ENCODE measurements at places on chromosomes 3 and 15.

GRCh38 chr3:85604641-85605040 lies 645.9 kb downstream of the CADM2 start:
- no peak for DNase-seq

- DNase-seq, result no peak
These were observed 106.8 kb downstream of the FOXB1 start for GRCh38 chr15:60110909-60111308.

GRCh38 chr3:34881026-34881425 lies 758.3 kb upstream of the ARPP21 start:
- no peak for DNase-seq

- DNase-seq, result no peak
These were observed 22.8 kb downstream of the STRIT1 start for GRCh38 chr3:155270485-155271342.

DNA sequence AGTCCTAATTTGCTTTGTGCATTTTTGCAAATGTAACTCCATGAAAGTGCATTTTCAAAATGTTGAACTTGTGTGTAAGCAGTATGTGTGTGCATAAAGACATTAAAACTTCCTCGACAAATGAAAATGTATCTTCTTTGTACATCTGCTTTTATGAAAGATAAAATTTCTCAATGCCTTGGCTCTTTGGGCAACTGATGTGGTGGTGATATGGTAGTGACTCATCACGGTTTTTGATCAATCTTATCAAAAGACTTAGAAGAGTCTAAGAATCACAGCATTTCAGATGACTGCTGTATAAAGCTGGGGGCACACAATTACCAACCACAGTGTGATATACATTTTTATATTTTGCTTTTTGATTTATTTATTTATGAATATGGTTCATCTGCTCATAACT lies 5.4 kb upstream of the MASP1 start:
- DNase-seq, result no peak

DNA sequence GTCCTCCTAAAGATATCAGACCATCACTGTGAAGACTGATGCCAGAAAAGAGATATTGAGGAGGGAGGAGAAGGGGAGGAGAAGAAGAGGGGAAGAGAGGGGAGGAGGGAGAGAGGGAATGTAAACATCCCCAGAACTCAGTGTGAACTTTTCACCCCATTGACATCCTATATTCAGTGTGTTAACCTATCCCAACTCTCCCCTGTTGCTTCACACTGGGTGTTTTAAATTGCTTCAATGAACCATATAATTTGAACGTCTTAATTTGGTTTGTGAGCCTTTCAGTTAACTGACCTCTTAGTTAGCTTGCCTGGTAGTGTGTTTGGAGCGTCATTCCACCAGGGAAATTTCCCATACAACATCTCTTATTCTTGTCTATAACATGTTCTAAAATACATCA lies 29.8 kb upstream of the PTPRG start:
- no peak for DNase-seq

- no peak for DNase-seq
These were observed 12.6 kb upstream of the FRMD5 start for GRCh38 chr15:44207643-44208042.

DNA sequence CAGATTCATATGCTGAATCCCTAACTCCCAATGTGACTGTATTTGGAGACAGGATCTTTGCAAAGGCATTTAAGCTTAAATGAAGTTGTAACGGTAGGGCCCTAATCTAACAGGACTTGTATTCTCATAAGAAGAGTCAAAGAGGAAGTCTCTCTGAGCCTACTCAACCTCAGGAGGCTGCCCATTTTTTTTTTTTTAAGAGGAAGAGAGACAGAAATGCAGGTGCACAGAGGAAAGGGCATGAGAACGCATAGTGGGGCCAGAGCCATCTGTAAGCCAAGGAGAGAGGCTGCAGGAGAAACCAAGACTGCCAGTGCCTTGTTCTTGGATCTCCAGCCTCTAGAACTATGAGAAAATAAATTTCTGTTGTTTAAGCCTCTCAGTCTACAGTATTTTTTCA lies 28.4 kb downstream of the ZNF860 start:
- DNase-seq, result no peak

GRCh38 chr15:51450001-51450400 lies 108.5 kb downstream of the GLDN start:
- no peak for DNase-seq

GRCh38 chr3:43872901-43873300 lies 182.2 kb downstream of the ABHD5 start:
- DNase-seq, result no peak

DNA sequence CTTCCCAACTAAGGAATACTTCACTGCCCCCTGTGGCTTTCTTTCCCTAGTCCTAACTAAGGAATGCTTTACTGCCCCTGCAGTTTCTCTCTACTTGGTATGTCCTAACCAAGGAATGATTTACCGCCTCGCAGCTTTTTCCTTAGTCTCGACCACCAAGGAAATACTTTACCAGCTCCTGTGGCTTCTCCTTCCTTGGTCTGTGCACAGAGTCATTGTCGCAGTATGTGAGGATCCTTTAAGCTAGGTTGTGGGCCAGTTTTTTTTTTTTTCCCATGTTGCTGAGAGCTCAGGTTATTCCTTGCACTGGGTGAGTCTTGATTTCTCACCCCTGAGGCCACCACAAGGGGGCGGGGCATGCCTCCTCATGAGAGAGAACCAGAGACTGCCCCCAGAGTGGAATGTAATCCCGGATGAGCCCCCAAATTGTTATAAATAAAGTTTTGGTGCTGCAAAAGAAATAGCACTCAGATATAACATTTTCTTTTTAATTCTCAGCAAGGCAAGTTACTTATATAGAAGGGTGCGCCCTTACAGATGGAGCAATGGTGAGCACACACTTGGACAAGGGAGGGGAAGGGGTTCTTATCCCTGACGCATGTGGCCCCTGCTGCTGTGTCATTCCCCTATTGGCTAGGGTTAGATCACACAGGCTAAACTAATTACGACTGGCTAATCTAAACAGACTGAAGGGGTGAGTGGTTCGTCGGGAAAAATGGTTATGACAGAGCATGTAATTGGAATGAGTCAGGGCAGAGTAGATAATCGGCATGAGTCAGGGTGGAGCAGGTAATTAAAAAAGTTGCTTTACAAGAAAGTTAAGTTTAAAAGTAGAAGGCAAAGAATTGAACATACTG lies 27.0 kb downstream of the NDUFB4 start:
- DNase-seq, result no peak

- DNase-seq, result no peak
These were observed 13.9 kb upstream of the XXYLT1 start for GRCh38 chr3:195284842-195285241.

DNA sequence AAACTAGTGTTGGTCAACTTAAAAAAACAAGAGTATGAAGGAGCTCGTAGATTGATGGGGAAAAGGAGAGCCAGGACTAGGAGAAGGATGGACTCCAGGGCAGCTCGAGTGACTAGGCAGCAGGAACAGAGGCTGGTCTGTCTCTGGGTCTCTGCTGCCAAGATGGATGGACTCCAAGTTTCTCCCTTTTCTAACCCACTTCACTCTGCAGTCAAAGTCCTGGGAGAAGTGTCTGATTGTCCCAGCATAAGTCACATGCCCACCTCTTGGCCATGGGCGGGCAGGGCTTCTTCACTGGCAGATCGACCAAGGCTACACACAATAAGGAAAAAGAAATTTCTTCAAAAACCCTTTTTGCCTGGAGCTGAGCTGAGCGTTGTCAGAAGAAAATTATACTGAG lies 9.2 kb upstream of the EPB42 start:
- no peak for DNase-seq

DNA sequence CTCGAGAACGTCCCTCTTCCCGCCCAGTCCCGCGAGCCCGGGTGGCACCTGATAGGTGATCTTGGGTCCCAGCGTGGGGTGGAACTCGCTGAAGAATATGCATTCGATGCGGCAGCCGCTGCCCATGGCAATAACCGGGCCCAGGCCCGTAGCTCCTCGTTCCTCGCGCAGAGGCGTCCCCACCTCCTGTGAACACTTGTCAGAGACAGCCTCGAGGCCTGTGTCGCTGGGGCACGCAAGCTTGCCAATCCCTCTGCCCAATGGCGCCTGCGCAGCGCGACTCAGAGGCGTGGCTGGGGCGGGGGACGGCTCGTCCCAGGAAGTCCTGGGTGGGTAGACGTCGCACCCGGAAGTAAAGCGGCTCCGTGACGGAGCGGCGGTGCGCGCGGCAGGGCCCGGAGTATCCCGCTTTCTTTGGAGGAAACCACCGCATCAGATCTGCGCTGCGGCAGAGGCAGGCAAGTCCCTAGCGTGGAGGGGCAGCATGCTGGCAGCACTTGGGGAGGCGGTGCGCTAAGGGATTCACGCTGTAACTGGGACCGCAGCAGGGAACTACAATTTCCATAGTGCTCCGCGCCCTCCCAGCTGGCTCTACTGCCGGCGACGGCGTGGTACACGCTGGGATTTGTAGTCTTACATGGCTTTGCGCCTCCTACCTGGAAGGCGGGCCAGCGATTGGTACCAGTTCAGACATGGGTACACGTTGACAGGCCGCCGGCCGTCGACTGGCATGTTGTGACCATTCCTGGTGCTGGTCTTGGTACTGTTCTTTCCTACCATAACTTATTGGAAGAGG lies at the start of the genes CYB561D2 and NPRL2:
TSS of gene CYB561D2 (plus strand) at position 336 of the 796 bp plus-strand sequence. CDS start 572 bp downstream, outside the sequence.
TSS of gene NPRL2 (minus strand) at position 249 of the 796 bp plus-strand sequence. CDS start at position 126, 123 bp downstream.
- peak; percentile 99 for DNase-seq

DNA sequence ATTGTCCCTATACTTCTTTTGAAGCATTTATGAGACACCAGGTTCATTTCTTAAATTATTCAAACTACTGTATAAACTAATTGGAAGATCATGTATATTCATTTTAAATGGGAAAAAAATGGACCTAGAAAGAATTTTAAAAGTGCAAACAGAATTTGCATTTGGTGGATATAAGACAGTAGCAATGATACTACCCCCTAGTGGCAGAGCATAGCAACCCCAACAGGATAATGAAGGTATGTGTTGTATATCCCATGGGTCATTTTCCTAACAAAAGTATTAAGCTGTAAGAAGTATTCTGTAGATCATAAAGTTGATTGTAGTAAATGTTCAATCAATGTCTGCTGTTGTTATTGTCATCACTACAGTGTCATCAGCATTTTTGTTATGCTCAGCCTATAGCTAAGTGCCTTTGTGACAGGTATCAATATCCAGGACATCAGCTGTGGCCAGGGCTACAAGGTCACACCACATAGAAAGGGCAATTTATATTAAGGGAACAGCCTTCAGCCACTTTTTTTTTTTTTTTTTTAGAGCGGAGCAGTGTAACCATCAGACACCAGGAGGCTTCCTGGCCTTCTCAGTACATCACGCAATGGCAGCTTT lies 175.8 kb downstream of the FOXB1 start:
- DNase-seq, result no peak

GRCh38 chr3:59386165-59386564 lies 336.3 kb upstream of the CFAP20DC start:
- DNase-seq, result no peak

GRCh38 chr3:13571831-13572750 lies 23.2 kb downstream of the FBLN2 start:
- no peak for DNase-seq

DNA sequence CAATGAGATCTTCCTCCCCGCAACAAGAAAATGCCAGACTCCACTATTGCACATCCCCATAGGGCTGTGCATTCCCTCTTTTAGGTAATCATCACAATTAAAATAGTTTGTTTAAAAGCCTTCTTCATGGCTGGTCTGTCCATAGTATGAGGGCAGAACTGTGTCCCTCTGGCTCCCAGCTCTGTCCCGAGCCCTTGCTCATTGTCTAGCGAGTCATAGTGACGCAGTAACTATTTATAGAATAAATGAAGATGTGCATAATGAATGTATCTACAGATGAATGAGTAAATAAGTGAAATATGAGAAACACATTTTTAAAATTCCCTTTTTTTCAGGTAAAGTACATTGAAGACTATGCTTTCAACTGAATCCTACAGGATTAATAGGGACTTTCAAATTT lies 128.4 kb upstream of the TMC3 start:
- no peak for DNase-seq

DNA sequence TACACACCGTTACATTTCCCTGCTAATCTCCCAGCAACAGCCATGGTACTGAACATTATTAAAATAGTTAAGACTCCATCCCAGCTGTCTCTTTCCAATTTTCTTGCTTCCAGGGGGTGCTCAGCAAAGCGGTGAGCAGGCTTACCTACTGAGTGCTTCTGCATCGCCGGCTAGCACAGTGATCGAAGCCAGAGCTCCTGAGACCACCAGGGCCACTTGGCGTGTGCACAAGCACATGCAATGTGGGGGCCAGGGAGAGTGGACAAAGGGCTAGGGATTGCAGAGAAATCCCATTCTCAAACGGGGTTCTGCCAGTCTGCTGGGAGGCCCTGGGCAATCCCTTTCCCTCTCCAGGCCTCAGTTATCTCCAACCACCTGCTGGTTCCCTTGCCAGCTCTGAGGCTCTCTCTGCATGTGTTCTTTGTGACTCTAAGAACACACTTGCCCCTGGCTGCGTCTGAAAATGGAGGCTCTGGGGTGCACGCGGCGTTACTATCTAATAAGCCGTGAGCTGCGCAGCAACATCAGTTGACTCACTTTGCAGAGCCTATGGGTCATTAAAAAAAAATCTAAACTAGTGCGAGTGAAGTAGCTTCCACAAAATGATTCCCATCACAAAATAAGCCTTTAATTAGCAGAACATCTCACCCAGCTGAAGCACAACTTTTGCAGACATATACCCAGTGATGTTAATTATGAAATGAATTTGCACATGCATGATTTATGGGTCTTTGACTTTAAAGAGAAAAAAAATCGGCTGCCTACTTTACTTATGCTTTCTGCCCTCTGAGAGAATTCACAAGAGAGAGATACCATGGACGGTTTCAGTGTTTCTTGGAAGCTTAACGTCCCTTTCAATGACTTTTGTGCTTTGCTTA lies 271.5 kb downstream of the TLE3 start:
- DNase-seq, result no peak
